ENCODE measurements at places on chromosomes 13 and 19. TPM values are rescaled to one million over a fixed set of nuclear protein-coding genes. Genes with fewer than 3 reads are reported as not detected.
A peak's percentile ranks its signal among the peaks of the same experiment; 100 is the strongest.

TINCR gene
- 0.48 TPM for total RNA-seq

TNFSF9 gene
- total RNA-seq, result 1.8 TPM

ZNF888 gene
- 2.6 TPM for total RNA-seq

ATCAY gene
- not detected for total RNA-seq

DACH1 gene
- 2.3 TPM for total RNA-seq

MISP3 gene
- 1.7 TPM for total RNA-seq

KLK10 gene
- not detected for total RNA-seq

FCHO1 gene
- 2.6 TPM for total RNA-seq

ZNF554 gene
- 2.6 TPM for total RNA-seq

TEAD2 gene
- total RNA-seq, result 48.3 TPM

CFAP97D2 gene
- not detected for total RNA-seq

PEG3 gene
- 13.2 TPM for total RNA-seq

DNA sequence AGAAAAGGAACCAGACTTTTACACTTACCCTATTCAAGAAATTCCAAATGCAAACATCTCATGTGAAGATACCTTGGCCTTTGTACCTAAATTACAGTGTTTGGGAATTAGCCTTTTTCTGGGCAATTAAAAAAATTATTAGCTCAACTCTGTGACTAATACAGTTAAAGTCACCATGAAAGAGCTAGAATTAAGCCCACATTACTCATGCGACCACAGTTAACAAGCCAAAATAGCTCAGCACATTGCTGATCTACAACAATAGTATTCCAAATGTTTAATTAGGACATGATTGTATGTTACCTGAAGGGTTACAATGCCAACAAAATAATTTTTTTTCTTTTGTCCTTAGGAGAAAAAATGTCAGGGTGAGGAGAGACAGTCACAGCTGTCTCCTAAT, 263.6 kb upstream of the GPC6 start:
- no peak for DNase-seq

GRCh38 chr19:42330241-42330711, 4.8 kb downstream of the MEGF8 start:
- DNase-seq, result no peak

- peak; percentile 96 for DNase-seq
These were observed at the start of gene TUBGCP3 for GRCh38 chr13:112587764-112588489. TUBGCP3 (minus strand) TSS chr13:112588153; CDS start chr13:112587980, 173 bp downstream.

GRCh38 chr19:2727640-2727944, 6.4 kb upstream of the DIRAS1 start:
- DNase-seq, result no peak

- no peak for DNase-seq
These were observed 15.5 kb upstream of the TEKTIP1 start for GRCh38 chr19:3523361-3524077.

DNA sequence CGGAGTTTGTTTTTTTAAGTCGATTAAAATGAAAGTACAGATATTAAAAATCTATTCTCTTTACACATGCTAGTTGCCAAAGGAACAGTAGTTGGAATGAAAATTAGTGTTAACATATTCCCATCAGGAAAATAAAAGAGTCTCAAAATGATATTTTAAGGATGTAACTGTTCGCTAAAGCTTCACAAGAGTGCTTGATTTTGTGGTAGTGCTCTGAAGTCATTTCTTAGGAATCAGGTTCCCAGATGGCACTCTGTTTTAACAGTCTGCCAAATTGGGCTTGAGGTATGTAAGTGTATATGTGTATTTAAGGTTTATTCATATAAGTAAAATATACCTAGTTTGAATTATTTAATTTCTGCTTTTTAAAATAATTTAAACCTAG, 128.8 kb downstream of the LMO7 start:
- DNase-seq, result no peak

GRCh38 chr19:45897261-45897812, 5.1 kb downstream of the MYPOP start:
- no peak for DNase-seq

DNA sequence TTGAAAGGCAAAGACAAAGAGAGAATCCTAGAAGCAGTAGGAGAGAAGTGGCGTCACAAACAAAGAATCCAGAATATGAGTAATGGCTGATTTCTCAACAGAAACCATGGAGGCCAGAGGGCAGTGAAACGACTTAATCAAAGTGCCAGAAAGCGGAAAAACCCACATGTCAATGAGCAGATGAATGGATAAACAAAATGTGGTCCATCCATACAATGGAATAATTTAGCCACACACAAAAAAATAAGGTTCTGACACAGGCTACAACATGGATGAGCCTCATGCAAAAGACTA, 52.2 kb upstream of the RANBP3 start:
- DNase-seq, result no peak

DNA sequence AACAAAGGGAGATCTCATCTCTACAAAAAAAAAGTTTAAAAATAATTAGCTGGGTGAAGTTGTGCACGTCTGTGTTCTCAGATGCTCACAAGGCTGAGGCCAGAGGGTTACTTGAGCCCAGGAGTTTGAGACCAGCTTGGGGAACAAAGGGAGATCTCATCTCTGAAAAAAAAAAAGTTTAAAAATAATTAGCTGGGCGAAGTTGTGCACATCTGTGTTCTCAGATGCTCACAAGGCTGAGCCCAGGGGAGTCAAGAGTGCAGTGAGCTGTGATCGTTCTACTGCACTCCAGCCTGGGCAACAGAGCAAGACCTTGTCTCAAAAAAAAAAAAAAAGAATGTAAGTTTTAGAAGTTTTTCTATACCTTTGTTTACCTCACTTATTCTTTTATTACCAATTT, 127.3 kb downstream of the FGF9 start:
- no peak for DNase-seq

- no peak for DNase-seq
These were observed 1.2 kb upstream of the MADCAM1 start for GRCh38 chr19:495081-495401.

- no peak for DNase-seq
These were observed 12.9 kb downstream of the RANBP3 start for GRCh38 chr19:5964816-5965565.

- DNase-seq, result no peak
These were observed 5.8 kb upstream of the PROZ start for GRCh38 chr13:113152691-113152983.

- DNase-seq, result no peak
These were observed 29.8 kb upstream of the PABPC3 start for GRCh38 chr13:25065974-25066770.

- no peak for DNase-seq
These were observed 222.5 kb downstream of the OXGR1 start for GRCh38 chr13:96771486-96772367.

GRCh38 chr13:80894917-80895316, 554.0 kb upstream of the SPRY2 start:
- no peak for DNase-seq

DNA sequence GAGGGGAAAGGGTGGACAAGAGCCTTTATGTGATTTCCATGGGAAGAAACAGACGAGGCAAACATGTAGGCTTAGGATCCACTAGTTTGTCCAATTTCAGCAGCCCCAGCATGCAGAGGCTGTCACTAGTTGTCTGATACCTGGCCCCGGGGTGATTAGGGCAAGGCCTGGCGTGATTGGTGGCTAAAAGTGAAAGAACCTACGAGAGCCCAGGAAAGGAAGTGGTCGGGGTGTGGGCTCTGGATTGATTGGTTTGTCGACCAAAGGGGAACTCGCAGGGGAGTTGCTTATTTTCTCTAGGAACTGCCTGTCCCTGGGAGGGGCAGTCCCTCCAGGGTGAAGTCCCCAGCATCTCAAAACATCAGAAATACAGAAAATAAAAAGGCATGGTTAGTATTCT, 64.2 kb upstream of the UQCRFS1 start:
- DNase-seq, result peak; percentile 51

DNA sequence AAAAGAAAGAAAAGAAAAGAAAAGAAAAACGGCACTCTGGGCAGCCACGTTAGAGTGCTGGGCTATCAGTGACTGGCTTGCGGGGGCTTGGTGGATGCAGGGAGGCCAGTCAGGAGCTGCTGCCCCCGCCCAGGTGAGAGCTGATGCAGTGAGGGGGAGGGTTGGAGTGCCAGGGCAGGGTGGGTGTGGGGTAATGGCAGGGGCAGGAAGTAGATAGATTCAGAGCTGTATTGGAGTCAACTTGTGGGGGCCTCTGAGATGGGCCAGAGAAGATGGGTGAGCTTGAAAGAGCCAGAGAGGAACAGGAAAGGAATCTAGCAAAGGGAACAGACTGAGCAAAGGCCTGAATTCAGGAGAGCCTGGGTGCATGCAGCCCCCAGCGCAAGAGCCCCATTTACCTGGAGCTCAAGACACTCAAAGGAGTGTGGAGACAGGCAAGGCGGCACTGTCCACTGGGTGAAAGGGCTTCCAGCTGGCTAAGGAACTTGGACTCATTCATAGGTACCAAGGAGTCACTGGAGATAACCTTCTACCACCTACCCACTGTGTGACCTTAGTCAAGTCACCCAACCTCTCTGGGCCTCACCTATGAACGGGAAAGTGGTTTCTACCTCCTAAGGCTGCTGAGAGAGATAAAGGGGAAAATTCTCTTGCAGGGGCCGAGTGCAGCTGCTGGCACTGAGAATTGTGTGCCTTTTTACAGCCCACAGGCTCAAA, 20.2 kb downstream of the VSTM2B start:
- peak; percentile 57 for DNase-seq

DNA sequence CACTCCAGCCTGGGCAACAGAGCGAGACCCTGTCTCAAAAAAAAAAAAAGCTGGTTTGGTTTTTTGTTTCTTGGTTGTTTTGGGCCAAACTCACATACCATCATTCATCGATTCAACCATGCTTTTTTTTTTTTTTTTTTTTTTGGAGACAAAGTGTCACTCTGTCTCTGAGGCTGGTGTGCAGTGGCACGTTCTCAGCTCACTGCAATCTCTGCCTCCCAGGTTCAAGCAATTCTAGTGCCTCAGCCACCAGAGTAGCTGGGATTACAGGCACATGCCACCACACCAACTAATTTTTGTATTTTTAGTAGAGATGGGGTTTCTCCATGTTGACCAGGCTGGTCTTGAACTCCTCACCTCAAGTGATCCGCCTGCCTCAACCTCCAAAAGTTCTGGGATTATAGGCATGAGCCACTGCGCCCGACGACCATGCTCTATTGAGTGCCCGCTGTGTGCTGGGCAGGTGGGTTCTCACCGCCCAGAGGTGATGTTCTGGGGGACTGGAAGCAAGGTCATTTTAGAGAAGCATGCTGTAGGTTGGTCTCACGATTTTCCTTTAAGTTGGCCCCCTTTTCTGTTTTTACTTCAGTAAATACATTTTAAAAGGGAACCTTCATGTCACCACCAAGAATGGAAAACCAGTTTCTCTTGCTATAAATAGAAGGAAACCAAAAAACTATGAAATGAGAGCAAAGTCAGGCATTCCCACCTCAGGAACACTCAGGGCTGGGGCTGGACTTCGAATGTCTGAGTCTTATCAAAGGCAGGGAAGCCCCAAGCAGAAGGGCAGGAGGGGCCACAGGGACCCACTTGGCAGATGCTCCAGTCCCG, 8.3 kb upstream of the JUND start:
- no peak for DNase-seq

DNA sequence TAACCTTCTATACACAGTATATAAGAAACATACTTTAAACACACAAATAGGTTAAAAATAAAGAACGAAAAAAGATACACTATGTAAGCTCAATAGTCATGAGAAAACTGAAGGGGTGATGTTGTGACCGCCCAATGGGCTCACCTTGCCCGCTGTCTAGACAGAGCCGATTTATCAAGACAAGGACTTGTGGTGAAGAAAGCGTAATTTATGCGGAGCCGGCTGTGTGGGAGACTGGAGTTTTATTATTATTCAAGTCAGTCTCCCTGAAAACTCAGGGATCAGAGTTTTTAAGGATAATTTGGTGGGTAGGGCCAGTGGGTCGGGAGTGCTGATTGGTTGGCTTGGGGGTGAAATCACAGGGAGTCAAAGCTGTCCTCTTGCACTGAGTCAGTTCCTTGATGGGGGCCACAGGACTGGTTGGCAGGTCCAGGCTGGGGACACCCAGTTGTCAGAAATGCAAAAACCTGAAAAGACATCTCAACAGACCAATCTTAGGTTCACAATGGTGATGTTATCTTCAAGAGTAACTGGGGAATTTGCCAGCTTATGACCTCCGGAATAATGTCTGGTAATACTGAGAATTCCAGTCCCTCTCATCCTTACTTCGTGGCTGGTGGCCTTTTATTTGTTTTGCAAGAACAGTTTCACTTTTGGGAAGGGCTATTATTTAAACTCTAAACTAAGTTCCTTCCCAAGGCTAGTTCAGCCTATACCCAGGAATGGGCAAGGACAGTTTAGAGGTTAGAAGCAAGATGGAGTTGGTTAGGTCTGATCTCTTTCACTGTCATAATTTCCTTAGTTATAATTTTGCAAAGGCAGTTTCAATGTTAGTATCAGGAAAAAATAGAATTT, 96.6 kb downstream of the UBL3 start:
- DNase-seq, result no peak

- no peak for DNase-seq
These were observed 31.4 kb downstream of the CDADC1 start for GRCh38 chr13:49279112-49279511.

- DNase-seq, result no peak
These were observed 478 bp downstream of the LMO7 start for GRCh38 chr13:75636436-75637180.

DNA sequence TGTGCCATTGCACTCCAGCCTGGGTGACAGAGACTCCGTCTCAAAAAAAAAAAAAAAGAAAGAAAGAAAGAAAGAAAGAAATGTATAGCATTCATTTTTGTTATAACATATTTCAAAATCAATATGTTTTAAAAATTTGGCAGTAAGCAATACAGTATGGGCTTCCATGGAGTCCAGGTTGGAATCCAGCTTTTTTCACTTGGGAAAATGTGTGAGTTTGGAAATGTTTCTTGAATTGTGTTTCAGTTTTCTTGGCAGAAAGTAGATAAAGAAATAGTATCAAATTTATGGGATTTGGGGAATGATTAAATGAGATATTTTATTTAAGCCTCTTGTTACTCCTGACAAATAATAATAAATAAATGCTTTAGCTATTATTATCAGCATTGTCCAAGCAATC, 225.6 kb downstream of the PCDH9 start:
- no peak for DNase-seq

DNA sequence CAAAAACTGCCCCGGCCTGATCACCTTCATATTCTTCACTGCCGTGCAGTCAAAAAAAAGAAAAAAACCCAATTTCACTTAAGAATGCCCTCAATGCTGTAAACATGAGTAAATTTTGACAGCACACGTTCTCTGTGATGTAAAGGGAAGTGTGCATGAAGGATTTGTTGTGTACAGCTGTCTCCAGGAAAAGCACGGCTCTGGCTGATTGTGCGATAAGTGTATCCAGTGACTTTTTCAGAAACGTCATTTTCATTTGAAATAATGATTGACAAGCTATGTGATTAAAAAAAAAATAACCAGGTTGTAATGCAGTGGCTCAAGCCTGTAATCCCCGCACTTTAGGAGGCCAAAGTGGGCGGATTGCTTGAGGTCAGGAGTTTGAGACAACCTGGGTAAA, 39.6 kb downstream of the ANKRD10 start:
- no peak for DNase-seq

GRCh38 chr13:74068471-74068870, 65.7 kb downstream of the KLF12 start:
- no peak for DNase-seq

DNA sequence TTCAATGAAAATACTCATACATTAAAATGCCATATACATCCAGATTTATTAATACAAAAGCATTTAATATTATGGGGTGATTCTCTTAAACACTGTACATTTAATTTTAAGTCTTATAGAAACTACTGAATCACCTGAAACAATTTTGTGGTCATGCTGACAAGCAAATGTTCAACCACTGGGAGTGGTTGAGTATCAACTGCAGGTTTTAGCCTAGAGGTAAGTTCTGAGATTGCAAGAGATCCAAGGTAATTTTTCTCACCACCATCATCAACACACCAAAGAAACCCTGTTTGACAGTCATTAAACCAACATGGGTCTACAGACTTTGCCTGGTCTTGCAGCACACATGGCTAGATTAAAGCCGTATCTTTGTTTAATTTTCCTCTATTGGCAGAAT, 196.3 kb downstream of the LHFPL6 start:
- no peak for DNase-seq
